ENCODE measurements at places on chromosomes 2 and 18.

GRCh38 chr18:51802569-51803428 lies 537.2 kb upstream of the DCC start:
- DNase-seq: no peak

GRCh38 chr18:41828137-41828536 lies 126.9 kb upstream of the PIK3C3 start:
- DNase-seq: no peak

- no peak for DNase-seq
Measured at GRCh38 chr18:32553174-32553573, 82.5 kb upstream of the GAREM1 start.

DNA sequence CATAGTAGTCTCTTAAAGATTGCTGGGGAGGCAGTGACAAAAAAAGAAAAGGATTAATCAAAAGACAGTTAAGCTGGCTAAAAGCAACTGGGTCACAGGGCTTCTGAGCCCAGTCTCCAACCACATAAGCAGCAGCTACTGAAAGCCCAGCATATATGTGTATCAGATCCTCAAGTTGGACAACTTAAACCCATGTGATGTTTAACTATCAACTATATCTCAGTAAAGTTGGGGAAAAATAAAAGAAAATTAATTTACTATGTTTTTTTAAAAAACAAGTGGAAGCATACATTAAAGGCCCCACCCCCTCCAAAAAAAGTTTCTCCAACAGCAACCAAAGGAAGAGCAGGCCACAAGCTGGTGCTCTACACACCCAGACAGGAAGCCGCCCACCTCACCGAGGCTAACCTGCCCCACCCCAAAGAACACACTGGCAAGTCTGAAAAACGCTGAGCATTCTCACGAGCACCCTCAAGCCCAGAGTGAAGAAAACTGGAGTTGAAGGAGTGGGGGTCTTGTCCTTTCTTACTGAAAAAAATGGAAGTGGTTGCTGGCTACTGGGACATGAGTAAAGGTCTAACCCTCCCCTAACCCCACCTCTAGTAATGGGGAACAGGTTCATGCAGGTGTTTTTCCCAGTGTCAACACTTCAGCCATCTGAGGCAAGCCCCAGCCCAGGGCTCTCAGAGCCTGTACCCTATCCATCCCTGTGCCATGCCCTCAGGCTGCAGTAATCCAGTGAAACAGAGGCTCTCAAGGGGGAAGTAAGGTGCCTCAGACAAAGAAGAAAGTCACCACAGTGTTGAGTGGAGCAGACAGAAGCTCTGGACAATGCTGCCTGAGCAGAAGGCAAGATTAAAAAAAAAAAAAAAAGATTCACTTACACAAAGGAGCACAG lies 106.3 kb downstream of the GYPC start:
- DNase-seq: no peak

DNA sequence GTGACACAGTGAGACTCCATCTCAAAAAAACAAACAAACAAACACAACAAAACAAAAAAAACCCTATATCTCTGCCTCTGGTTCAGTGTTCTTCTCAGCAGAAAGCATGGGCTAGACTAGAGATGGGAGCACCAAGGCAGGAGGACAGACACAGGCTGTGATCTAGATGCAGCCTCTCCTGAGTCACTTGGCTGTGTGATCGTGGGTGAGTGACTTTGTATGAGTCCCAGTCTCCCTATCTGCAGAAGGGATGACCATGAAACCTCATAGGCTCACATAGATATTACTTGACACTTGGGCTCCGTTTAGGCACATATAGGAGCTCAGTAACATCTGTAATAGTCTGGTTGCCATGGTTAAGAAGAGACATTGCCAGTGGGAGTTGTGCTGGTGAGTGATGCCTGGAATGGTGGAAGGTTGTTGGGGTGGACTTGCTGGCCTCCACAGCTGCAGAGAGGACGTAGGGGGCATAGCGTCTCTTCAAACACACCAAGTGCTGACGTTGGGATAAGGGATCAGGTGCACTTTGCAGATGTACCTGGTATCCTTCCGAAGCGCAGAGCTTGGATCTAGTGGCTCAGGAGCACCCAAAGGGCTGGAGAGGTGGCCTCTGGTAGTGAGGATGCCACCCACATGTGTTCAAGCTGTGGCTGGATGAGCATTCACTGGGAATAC lies 318.9 kb upstream of the HS6ST1 start:
- DNase-seq: no peak

GRCh38 chr18:8742387-8743361 lies 37.3 kb downstream of the MTCL1 start:
- no peak for DNase-seq

DNA sequence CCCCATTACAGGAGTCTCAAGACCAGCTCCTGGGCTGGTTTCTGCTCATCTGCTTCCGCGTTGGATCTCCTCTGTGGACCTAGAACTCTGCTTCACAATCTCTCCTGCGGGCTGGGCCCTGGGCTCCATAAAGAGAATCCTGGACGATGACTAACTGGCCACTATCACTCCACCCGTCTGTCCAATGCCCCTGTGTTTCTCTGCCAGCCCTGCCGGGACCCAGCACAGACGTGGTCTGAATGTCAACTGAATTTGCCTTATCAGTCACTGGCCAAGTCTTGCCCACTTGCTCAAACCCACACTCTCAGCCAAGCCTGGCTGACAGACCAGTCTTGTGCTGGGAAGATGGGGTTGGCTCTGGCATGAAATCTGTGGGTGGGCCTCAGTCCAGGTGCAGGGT lies 17.4 kb downstream of the KIF3C start:
- no peak for DNase-seq

DNA sequence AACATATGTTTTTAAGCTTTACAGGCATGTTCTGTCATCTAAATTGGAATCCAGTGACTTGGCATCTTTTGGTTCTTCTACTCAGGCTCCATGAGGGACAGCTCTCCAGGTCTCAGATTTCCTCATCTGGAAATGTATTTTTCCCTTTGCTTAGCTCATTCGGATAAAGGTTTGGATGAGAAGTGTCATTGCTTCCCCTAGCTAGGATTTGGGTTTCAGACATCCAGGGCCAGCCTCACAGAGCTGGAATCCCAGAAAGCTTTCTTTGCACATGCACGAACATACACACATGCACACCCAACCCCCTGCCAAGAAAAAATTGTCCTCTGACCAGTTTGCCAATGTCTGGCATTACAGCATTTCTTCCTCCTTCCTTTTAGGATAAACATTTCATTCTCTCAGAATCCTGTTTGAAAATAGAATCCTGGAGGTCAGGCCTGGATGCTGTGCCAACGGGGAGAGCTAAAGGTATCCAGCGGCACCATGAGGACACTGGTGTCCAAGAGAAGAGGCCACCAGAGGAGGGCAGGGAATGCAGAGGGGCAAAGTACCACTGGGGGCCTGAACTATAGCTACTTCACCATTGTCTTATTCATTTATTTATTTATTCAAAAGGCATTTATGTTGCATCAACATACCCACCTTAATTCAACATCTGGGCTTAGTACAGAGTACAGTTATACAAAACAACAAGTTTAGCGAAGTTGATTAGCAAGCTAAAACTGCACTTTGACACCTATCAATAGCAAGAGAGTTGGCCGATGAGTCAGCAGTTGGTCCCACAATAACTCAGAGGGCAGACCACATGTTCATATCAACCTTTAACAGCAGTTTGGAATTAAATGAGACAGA lies 97.9 kb upstream of the ATL2 start:
- no peak for DNase-seq

GRCh38 chr2:60706021-60706420 lies 50.0 kb upstream of the PAPOLG start:
- no peak for DNase-seq

DNA sequence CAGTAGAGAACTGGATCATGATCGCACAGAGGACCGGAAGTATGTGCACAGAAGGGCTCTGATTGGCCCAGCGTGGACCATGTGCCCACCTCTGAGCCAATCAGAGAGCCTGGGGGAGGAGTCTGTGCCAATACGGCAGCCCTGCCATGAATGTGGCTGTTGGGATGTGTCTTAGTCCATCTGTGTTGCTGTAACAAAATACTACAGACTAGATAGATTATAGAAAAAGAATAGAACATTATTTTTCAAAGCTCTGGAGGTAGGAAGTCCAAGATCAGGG lies 132.0 kb downstream of the NDUFA10 start:
- no peak for DNase-seq

GRCh38 chr2:181289698-181290097 lies 167.5 kb upstream of the ITGA4 start:
- no peak for DNase-seq

DNA sequence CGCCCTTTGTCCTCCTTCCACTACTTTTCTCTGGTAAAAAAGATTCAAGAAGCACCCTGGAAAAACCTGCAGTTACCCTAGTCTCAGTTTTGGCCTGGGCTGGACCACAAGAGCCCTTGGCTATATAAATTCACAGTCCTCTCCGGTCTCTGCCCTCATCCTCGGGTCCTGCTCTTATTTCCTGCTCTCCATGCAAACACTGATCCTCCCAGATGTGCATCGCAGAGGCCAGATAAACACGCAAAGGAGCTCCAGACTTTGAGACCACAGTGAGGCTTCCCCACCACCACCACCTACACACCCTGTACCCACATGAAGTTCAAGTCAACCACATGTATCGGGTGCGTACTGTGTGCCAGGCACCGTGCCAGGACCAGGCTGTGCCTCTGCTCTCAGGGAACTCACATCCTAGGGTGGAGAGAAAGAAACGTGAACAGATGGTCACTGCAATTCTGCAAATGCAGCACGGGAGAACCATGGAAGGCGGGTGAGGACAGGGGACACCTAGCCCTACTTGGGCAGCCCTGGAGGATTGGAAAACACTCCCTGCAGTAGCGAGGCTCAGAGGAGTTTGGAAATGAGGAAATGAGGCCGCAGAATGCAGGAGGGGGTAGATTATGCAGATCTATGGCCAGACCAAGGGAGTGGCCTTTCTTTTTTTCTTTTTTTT lies 7.4 kb downstream of the CTDSP1 start:
- peak; percentile 55 for DNase-seq

DNA sequence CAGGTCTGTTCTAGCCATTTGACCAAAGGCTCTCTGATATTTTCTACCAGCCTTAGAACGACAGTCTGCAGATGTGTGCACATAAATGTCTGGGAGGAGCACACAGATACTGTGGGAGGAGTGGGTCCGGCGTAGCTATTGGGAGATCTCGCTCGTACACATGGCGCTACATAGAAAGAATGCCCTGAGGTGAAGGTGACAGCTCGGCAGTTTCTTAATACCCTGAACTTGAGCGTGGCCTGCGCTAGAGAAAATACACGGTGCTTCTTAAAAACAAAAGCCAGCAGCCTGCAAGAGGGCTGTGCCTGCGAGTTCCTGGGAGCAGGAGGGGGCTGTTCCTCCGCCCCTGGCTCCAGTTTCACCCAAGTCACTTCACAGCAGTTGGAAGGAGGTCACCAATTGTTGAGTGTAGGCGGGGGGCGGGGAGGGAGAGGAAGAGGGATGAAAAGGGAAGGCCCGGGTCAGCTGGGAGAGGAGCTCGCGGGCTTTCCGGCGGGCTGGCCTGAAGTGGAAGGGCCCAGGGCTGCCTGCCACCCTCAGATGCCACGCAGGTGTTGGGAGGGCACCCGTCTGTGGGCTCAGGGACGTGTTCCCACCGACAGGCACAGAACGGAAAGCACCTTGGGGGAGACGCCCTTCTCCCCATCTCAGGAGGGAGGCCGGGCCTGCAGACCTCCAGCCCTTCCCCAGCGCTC lies 124.7 kb upstream of the ZNF516 start:
- DNase-seq: no peak

- peak; percentile 66 for DNase-seq
Measured at GRCh38 chr2:9782197-9782719, 61.0 kb upstream of the TAF1B start.

DNA sequence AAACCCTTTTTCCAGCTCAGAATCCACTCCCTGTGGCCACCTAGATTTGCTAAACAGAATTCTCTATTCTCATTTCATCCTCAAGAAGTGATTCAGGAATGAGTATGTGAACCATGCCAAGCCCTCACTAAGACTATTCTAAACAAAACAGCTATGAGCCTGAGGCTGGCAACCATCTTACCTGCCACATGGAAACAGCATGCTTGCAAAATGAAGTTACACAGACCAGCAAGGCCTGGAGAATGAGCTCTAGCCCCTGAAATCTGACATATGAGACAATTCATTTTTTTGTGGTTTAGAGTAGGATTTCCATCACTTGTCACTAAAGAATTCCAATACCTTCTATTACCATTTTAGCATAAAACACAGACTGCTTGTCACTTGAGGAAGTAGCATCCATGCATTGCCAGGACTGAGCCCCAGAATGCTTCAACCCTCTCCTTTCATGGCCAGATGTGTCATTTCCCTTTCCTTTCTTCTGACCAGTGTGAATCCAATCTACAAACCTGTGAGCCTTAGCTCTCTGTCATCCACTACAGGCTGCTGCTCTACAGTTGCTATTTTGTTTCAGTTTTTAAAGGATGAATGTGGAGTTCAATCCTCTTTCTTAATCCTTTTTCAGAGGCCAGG lies 744.3 kb upstream of the ACVR2A start:
- no peak for DNase-seq

- no peak for DNase-seq
Measured at GRCh38 chr18:76388261-76388660, 106.8 kb downstream of the ZNF516 start.

DNA sequence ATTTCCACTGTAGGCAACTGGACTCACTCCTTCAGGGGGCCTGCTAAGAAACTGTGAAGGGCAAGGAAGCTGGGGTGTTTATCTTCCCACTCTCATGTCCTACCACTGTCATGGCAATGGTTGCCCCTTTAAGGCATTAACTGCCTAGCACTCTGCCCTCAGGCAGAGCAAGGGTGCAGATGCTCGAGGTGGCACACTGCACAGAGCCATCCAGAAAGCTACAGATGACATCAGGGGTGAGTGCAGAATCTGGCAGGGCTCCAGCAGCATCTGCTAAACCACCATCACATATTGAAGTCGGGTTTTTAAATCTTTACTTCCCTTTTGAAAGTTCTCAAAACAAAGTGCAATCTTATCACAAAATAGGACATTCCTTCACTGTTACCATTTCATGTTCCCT lies 75.4 kb downstream of the RAPGEF4 start:
- no peak for DNase-seq

GRCh38 chr18:66138642-66139041 lies 387.8 kb downstream of the CDH7 start:
- DNase-seq: no peak

- no peak for DNase-seq
Measured at GRCh38 chr18:49476664-49477411, 10.2 kb downstream of the C18orf32 start.

- no peak for DNase-seq
Measured at GRCh38 chr2:165621086-165621560, 151.6 kb downstream of the CSRNP3 start.

GRCh38 chr2:200396781-200397242 lies 90.3 kb downstream of the SPATS2L start:
- no peak for DNase-seq

GRCh38 chr18:58556331-58557007 lies 72.4 kb downstream of the ALPK2 start:
- no peak for DNase-seq

GRCh38 chr2:188399159-188399558 lies 107.5 kb downstream of the GULP1 start:
- DNase-seq: no peak

- no peak for DNase-seq
Measured at GRCh38 chr2:164554487-164554886, 66.8 kb downstream of the GRB14 start.
